ENCODE measurements at places on chromosomes 11 and 22.

- DNase-seq = peak; percentile 78
Observed at GRCh38 chr11:1826552-1827094, 8.2 kb upstream of the SYT8 start.

DNA sequence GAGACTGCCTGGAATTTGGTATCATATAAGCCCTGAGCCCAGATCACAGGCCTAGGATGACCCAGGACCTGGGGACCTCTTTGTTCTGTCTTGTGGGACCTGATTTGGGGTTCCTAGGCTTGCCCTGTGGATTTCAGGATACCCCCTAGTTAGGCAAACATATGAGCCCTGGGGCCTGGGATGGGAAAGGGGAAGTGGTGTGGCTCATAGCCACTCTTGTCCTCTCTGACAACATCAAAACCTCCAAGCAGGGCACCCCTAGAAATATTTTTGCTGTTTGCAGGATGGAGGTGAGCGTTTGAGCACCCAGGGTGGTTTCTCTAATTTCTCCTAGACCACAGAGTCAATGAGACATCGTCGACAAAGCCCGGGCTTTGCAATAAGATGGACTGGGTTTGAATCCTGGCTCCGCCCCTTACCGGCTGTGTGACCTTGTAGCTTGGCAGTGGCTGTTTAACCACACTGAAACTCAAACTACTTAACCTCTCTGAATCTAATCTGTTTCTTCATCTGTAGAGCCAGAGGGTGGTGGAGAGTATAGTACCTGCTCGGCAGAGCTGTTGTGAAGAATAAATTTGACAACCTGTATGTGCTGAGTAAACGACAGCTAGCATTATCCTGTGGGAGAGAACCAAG is 5.3 kb upstream of the LRRC10B start:
- DNase-seq = no peak

- peak; percentile 58 for DNase-seq
Observed at GRCh38 chr11:133927690-133928627, 28.8 kb downstream of the IGSF9B start.

DNA sequence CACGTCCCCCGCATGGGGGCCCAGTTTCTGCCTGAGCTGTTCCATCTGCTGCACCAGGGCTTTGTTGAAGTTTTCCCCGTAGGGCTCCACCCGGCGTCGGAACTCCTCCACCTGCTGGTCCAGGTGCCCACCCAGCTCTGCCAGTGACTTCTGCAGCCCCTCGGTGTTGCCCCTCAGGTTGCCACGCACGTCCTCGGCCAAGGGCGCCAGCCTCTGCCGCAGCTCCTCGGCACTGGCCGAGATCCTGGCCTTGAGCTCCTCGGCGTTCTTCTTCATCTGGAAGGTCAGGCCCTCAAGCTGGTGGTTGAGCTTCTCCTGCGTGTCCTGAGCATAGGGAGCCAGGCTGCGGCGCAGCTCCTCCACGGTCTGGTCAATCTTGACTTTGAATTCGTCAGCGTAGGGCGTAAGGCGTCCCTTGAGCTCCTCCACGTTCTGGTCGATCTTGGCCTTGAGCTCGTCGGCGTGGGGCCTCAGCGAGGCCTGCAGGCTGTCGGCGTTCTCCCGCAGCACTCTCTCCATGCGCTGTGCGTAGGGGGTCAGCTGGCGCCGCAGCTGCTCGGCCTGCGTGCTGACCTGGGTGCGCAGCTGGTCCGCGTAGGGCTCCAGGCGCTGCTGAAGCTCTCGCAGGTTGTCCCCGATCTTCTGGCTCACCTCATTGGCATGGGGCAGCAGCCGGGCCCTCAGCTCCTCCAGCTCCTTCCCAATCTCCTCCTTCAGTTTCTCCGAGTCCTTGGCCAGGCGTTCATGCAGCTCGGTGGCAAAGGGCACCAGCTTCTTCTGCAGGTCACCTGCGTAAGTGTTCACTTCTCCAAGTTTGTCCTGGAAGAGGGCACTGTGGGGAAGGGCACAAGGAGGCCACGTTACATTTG is 1.8 kb downstream of the APOA4 start:
- no peak for DNase-seq

- no peak for DNase-seq
Observed at GRCh38 chr11:31689559-31689958, 121.6 kb downstream of the PAX6 start.

- peak; percentile 84 for DNase-seq
Observed at GRCh38 chr11:111733016-111733415, 33.2 kb downstream of the PPP2R1B start.

DNA sequence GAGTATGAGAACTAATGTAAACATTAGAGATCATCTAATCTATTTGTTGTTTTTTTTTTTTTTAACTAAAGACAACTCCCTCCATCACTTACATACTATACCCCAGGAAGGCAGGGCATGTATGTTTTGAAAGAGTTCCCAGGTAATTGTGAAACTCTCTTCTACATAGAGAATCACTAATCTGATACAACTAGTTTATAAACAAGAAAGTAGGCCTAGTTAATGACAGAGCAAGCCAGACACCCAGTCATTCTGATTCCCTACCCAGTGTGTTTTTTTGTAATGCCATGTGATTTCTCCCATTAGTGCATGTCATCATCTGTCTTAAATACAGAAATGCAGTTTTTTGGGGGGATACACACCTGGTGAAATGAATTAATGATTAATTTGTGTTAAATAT is 120.9 kb downstream of the C11orf65 start:
- DNase-seq = no peak

GRCh38 chr11:69008737-69009440 is 4.2 kb downstream of the MRGPRF start:
- peak; percentile 88 for DNase-seq

DNA sequence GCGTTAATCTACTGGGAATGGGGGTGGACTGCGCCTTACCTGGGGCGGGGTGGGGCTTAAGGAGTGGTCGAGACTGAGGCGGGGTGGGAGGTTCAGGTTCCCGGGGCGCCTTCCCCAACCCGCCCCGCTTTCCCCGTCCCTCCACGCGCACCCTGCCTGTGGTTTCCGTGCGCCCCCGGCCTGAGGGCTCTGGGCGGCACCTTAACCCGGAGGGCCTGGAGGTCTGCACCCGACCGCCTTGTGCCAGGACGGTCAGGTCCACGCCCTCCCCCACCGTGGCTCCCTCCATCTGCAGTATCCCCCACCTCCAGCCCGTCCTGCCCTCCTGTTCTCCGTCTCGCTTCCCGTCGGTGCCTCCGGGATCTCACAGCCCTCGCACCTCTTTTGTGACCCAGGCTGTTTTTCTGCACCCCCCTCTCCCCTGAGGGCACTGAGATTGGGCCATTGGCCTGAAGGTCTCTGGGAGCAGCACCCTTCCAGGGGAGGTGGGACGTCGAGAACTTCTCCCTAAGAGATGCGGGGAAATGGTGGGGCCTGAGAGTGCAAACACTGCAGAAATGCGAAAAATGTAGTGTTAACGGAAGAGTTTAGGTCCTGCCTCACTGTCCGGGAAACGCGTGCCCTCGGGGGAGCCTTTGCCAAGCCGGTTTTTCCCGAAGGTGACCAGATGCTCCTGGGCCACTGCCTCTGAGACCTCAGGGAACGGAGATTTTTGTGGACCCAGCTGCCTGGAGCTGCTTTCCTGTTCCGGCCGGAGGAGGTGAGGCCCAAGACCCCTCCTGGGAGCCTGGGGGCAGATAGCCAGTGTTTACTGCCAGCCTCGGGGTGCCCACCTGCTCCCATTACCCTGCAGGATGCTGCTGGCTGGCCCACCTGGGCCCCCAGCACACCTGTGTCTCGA is 1.2 kb upstream of the ASCL2 start:
- peak; percentile 14 for DNase-seq

- DNase-seq = no peak
Observed at GRCh38 chr11:85052636-85053035, 574.5 kb downstream of the DLG2 start.

GRCh38 chr11:21807350-21807749 is 385.5 kb upstream of the ANO5 start:
- no peak for DNase-seq

Data from right hindlimb (tissue), 1 donor.